ENCODE measurements at places on chromosomes 13 and 19.
A peak's percentile ranks its signal among the peaks of the same experiment; 100 is the strongest.

GRCh38 chr19:11041966-11042627, 47.2 kb upstream of the LDLR start:
- no peak for DNase-seq

- no peak for DNase-seq
Observed at GRCh38 chr19:49337267-49338022, 2.2 kb downstream of the CD37 start.

GRCh38 chr19:58531034-58531840, 11.6 kb upstream of the ZBTB45 start:
- DNase-seq, result no peak

DNA sequence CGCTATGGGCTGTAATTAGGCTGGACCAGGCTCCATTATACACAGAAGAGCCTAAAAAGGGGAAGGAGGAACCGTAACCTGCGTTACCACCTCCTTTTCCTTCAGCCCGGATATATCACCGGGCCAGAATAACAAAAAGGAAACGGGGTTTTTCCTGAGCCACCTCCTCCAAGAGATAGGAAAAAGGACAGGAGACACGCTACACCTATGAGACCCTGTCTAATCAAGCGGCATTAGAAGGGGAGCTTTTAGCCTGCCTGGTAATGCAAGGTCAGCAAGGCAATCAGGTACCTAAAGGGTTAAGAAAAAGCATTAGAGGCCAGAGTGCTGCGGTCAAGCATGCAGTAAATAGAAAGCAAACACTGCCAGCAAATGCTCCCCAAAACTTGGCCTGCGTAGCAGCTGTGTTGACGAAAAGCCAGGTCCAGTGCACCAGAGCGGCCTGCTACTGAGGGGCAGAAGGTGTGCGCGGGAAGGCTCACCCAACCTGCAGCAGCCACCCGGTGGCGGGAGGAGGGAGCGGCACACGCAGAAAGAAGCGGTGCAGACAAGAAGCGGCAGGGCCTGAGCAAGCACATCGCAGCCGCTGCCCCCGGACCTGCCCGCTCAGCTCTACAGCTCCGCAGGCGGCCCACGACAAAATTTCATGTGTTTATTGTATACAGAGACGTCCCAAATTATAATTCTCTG, 1466.1 kb downstream of the UQCRFS1 start:
- DNase-seq, result no peak

DNA sequence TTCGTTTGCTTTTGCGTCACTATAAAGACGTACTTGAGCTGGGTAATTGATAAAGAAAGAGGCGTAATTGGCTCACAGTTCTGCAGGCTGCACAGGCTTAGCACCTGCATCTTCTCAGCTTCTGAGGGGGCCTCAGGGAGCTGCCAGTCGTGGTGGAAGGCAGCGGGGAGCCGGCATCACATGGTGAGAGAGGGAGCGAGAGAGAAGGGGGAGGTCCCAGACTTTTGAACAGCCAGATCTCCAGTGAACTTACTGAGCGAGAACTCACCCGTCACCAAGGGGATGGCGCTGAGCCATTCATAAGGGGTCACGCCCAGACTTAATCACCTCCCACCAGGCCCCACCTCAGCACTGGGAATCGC, 58.7 kb upstream of the F7 start:
- no peak for DNase-seq

DNA sequence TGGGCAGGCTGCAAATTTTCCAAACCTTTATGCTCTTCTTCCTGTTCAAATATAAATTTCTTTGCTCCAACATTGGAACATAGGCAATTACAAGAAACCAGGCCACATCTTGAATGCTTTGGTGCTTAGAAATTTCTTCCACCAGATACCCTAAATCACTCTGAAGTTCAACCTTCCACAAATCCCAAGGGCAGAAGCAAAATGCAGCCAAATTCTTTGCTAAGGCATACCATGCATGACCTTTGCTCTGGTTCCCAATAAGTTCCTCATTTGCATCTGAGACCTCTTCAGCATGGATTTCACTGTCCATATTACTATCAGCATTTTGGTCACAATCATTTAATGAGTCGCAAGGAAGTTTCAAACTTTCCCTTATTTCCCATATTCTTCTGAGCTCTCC, 130.9 kb downstream of the DIAPH3 start:
- DNase-seq, result peak; percentile 27

- DNase-seq, result no peak
Observed at GRCh38 chr19:1237754-1238368, at the start of gene CBARP. TSS of gene CBARP (minus strand) at chr19:1238005. CDS start at chr19:1236100, 1,905 bp downstream.

- no peak for DNase-seq
Observed at GRCh38 chr19:53885036-53885435, 3.0 kb downstream of the PRKCG start.

GRCh38 chr19:16366433-16367260, 42.0 kb downstream of the KLF2 start:
- DNase-seq, result no peak

GRCh38 chr13:77860507-77860981, 58.1 kb downstream of the EDNRB start:
- DNase-seq, result peak; percentile 64

DNA sequence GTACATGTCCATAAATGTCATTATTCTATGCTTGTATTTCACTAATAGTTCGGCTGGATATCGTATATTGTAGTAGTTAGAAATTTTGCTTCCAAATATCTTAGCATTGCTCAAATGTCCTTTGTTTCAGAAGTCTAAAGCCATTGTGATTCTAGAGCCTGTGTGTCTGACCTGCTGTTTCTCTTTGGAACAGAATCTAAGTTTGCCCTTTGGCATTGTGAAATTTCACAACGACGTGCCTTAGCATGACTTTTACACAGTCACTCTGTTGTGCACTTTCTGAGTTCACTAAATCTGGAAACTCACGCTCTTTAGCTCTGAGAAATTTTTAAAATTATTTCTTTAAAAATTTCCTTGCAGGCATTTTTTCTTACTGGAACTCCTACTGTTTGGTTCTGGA, 152.2 kb downstream of the TBC1D4 start:
- DNase-seq, result no peak

- no peak for DNase-seq
Observed at GRCh38 chr19:14000691-14001375, 5.3 kb downstream of the RFX1 start.

DNA sequence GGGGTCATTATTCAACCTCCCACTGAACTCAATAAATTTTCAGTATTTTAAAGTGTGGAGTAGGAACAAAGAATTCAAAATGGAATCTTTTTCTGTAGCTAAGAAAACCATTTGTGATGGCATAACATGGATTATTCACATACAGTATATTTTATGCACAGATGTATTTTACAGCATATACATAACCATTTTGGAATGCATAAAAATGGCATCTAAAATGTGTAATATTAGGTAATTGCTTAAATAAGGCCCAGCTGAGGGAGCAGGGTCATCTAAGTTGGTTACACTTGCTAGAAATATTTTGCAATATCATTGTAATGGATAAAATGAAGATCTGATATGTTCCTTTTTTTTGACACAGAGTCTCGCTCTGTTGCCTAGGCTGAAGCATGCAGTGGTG, 146.9 kb downstream of the LMO7 start:
- DNase-seq, result peak; percentile 48

DNA sequence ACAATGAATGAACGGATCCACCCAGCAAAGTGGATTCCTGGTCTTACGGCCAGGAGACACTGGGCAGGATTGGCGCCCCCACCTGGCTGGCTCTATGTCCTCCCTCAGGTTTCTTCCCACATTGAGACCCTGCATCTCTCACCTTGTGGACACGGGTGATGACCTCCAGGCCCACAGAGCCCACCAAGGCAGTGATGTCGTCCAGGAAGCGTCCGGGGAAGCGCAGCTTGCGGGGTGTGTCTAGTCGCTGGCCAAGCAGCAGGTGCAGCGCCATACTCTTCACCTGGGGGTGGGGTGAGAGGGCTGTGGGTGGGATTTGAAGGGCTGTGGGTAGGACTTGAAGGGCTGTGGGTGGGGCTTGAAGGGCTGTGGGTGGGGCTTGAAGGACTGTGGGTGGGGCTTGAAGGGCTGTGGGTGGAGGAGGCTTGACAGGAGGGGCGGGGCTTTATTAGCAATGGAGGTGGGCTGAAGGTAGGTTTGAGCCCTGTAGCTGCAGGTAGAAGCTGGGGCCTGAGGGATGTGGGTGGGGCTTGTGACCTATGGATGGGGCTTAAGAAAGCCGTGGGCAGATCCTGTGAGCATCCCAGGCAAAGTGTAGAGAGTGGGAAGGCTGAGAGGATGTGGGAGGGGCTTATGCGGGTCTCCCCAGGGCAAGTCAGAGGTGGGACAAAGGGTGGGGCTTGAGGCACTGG, 12.1 kb upstream of the ANGPTL8 start:
- no peak for DNase-seq

Data from fibroblast of skin of right quadriceps (primary cell).